ENCODE measurements at places on chromosomes 5 and 9.
A peak's percentile ranks its signal among the peaks of the same experiment; 100 is the strongest.

DNA sequence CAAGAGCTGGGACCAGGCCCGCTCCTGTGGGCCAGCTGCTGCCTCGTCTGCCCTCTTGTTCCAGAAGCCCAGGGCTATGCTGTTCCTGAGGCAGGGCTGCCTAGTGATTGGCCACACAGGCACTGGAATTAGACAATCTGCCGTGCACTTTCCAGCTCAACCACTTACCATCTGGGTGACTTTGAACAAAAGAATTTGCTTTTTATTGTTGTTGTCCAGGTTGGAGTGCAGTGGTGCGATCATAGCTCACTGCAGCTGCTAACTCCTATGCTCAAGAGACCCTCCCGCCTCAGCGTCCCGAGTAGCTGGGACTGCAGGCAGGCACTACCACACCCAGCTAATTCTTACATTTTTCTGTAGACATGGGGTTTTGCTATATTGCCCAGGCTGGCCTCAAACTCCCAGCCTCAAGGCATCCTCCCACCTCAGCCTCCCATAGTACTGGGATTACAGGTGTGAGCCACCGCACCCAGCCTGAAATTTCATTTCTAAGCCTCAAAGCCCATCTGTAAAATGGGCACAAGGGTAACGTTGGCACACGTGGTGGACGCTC lies 1.2 kb upstream of the NEK6 start:
- peak; percentile 87 for DNase-seq

- no peak for DNase-seq
Observed at GRCh38 chr5:57600321-57600720, 117.7 kb upstream of the ACTBL2 start.

GRCh38 chr5:116738239-116738614 lies 163.6 kb upstream of the SEMA6A start:
- DNase-seq, result no peak

DNA sequence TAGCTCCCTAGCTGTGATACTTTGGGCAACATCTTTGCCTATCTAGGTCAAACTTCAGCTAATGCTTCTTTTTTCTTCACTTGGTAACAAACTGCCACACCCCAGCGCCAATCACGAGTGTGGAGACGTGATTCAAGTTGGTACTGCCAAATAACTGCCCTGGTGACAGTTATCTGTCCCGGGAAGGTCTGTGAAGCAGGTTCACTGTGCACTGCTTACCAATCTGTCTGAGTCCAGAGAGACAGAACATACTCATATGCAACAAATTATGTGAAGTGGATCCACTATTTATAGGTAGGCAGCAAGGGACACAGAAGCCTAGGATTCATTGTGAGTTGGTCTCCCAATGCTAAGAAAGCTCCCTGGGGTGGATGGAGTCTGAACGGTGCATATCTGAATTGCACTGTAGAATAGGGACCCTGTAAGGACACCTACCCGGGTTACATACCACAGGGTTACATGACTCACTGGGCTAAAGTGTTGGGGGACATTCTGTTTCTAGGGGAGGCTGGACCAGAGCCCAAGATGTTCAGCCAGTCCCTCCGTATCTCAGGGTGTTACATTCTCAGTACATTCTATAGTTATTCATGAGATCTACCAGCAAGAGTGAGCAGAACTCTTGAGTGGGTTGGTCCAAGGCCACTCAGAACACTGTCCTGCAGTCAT lies 95.4 kb upstream of the STC2 start:
- DNase-seq, result no peak

- no peak for DNase-seq
Observed at GRCh38 chr9:105658351-105658750, 3.9 kb upstream of the TAL2 start.

DNA sequence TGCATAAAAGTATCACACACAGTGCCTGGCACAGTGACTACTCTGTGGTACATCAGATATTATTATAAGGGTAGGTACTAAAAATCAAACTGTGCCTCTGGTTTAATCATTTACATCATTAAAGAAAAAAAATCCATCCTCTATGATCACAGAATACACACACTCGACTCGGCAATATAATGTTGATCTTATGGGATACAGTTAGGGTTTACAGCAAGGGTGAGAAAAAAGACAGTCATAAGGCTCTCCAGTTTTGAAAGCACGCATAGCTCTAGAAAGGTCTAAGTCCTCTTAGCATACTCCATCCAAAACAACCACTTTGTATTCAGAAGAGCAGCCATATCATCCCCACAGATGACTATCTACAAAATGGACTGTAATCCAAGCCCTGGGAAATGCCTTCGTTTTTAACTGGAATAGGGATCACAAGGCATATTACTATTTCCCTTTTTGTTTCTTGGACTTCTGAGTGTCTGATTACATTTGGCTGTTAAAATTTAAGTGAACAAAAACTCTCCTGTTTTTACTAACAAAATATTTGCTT lies 26.6 kb downstream of the TRPM3 start:
- no peak for DNase-seq

DNA sequence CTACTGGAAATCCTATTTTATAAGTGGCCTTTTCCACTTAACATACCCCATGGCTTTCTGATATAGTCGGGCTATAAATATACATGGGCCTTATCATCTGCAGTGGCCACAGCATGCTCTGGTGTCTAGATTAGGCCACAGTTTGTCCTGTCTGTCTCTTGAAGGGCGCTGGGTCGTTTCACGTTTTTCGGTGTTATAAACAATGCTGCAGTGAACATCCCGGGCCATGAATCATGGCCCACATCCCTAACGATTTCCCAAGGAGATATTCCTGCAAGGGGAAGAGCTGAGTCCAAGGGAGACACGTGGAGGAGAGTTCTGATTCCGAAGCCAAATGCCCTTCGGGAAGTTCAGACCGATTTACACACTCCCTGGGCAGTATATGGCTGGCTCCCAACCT lies 8.4 kb downstream of the PLPP7 start:
- no peak for DNase-seq

GRCh38 chr9:79977074-79977435 lies 405.3 kb downstream of the TLE4 start:
- no peak for DNase-seq

DNA sequence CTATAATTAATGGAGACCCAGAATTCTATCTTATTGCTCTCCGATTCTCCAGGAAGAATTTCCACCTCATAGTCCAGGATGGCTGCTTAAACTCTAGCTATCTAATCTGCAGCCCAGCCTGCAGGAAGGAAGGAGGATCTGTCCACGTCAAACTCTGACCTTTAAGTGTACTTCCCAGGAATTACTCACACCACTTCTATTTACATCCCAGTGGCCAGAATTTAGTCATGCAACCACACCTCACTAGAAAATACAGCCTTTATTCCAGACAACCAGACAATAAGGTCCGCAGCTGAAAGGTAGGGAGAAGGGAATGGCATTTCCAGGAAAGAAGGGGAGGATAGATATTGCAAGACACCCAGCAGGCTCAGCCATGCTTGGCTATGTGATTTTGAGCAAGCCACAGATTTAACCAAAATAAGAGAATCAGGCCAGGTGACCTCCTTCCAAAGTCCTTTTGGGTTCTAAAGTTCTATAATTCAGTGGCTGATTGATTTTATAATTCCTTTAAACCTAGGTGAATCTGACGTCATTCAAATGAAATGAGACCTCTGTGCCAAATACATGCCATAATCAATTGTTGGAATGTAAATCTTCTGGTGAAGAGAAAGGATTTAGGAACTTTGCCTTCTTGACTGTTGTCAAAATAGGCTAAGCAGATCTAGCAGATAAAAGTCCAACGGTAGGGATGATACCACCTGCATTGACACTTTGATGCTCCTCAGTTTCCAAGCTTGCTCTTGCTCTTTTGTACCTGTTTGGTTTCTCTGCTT lies 3.7 kb upstream of the DENND1A start:
- no peak for DNase-seq

- no peak for DNase-seq
Observed at GRCh38 chr9:104682642-104683041, 11.7 kb upstream of the OR13D1 start.

GRCh38 chr5:169700611-169701010 lies 63.5 kb downstream of the DOCK2 start:
- no peak for DNase-seq

- peak; percentile 86 for DNase-seq
Observed at GRCh38 chr9:22136461-22137096, 127.5 kb upstream of the CDKN2B start.

- no peak for DNase-seq
Observed at GRCh38 chr9:136935651-136936050, 8.9 kb downstream of the FBXW5 start.

DNA sequence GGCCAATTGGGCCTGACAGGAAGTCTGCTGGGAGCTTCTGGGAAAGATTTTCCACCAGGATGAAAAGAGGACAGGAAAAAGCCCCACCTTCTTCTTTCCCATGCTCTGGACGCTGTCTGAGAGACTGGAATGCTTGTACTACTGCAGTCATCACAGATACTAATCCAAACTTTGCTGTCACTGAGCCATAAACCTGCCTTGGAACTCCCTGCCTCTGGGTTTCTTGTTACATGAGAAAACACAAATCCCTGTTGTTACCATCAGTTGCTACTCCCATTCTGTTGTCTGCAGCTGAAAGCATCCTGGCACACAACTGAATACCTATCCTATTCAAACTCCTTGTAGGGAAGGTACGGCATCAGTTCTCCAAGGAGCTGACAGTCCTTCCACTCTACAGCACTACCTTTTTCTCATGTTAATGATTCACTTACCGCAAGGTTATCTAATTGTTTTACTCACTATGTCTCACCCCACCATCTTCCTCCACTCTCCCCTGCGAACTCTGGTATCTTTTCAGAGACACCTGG lies 167.5 kb downstream of the CDK5RAP2 start:
- DNase-seq, result peak; percentile 69

DNA sequence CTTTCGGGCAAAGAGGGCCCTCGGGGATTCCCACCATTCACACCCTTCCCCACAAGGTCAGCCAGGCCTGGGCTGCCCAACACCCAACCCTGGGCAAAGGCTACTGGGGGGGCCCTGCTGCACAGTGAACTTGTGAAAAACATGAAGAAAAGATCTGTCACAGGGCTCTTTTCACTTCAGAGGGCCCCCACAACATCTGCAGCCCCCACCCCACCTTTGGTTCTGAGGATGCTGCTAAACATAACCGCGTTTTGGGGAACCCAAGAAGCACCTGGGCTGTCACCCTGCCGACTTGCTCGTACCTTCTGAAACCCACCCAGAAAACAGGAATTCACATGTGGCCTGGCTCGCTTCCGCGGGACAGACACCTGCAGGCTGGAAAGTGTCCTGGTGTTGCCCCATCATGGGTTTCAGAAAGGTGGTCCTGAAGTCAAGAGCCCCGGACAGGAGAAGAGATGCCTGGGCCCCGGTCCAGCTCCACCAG lies 29.3 kb downstream of the B4GALT1 start:
- DNase-seq, result no peak

GRCh38 chr5:159549046-159549445 lies 218.8 kb upstream of the IL12B start:
- no peak for DNase-seq

- DNase-seq, result no peak
Observed at GRCh38 chr9:34311499-34312185, 17.4 kb downstream of the KIF24 start.

GRCh38 chr9:82252116-82252515 lies 263.5 kb downstream of the SPATA31D1 start:
- no peak for DNase-seq

DNA sequence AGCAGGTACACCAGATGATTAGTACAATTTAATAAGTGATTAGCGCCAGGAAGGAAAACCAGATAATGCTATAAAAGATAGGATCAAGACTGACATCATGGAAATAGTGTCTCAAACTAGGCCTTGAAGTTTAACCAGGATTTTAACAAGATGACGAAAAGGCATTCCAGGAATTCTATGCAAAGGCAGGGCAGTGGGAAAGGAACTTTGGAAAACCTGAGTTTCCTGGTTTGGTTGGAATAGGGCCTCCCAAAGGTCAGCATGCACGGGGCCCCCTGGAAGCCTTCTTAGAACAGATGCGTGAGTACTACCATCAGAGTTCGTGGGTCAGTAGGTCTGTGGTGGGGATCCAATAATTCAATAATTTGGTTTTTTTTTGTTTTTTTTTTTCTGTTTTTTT lies 935.2 kb upstream of the DMAC1 start:
- DNase-seq, result no peak

DNA sequence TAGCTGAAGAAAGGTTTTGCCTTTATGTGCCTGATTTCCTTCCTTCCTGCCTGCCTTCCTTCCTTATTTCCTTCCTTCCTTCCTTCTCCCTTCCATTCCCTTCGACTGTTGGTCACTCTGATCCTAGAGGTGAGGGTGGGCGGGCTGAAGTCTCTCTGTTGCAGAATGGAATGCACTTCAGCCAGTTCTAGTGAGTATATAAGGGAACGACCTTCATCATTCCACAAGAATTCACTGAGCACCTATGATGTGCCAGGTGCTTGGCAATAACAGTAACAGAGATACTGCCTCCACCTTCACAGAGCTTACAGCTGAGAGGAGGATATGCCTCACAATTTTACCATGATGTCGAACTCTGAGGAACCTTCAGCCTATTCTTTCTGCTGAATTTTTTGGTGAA lies 8.7 kb upstream of the OR5C1 start:
- DNase-seq, result no peak

- no peak for DNase-seq
Observed at GRCh38 chr5:149224282-149224681, 47.4 kb upstream of the AFAP1L1 start.

DNA sequence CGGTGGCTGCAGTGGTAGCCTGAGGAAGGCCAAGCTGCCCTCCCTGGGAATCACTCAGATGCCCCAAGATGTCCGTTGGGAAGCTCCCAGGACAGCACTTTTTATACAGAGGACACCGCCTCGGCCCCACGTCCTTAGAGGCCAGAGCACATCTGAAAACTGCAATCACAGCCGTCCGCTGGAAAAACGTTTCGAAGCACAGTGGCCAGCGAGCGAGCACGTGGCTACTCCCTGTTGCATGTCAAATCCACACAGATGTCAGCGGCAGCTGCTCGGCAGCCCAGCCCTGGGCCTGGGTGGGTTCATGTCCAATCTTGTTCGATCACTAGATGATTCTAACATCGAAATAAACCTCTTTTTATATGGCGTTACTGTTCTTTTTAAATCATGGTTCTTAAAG lies 8.9 kb downstream of the PPP1R26 start:
- DNase-seq, result no peak

- DNase-seq, result no peak
Observed at GRCh38 chr5:24353611-24354010, 291.2 kb downstream of the CDH10 start.

DNA sequence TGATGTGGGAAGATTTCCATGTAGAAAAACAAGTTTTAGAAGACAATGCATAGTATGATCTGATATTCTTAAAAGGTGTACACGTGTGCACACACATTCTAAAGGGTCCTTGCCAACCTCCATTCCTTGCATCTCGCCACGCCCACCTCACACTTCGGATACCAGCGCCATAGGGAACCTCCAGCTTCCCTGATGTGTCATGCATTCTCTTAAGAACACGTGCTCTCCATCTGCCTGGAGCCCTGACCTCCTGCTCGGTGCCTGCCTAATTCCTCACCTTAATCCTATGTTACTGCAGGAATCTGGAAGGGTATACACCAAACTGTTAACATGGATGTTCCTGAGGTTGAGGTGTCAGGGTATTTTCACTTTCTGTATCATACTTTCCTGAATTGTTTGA lies 63.1 kb downstream of the PTCD2 start:
- DNase-seq, result no peak
